ENCODE measurements at places on chromosomes 13 and 19.

DNA sequence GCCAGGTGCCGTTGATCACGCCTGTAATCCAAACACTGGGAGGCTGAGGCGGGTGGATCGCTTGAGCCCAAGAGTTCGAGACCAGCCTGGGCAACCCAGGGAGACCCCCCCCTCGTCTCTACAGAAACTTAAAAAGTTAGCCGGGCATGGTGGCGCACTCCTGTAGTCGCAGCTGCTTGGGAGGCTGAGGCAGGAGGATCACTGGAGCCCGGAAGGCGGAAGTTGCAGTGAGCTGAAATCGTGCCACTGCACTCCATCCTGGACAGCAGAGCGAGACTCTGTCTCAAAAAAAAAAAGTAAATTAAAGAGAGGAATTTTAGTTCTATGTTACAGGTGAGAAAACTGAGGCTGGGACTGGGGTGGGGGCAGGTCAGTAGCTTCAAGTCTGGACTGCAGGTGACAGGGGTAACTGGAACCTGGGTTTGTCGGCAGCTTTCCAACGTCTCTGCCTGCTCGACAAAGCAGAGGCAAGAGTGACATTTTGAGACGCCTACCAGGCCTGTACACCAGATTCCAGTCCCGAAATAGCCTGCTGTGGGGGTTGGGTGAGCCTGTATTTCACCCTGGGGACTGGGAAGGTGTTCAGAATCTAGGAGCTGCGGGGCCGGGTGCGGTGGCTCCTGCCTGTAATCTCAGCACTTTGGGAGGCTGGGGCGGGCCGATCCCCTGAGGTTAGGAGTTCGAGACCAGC lies 1.2 kb downstream of the SELENOW start:
- DNase-seq, result no peak

DNA sequence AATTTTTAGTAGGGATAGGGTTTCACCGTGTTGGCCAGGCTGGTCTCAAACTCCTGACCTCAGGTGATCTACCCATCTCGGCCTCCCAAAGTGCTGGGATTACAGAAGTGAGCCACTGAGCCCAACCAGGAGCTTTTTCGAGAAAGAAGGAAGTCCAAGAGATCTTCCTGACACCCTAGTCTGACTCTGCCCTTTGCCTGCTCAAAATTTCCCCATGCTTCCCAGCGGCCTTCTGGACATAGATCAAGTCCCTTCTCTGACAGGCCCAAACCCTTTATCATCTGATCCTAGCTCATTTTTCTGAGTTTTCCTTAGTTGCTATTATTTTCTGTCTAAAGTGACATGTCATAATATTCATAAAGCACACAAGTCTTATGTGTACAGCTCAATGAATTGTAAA lies 1.5 kb upstream of the BAX start:
- no peak for DNase-seq

- no peak for DNase-seq
These were observed 49.4 kb upstream of the ALOX5AP start for GRCh38 chr13:30685987-30686386.

GRCh38 chr19:31418692-31419430 lies 69.6 kb upstream of the TSHZ3 start:
- DNase-seq, result no peak

DNA sequence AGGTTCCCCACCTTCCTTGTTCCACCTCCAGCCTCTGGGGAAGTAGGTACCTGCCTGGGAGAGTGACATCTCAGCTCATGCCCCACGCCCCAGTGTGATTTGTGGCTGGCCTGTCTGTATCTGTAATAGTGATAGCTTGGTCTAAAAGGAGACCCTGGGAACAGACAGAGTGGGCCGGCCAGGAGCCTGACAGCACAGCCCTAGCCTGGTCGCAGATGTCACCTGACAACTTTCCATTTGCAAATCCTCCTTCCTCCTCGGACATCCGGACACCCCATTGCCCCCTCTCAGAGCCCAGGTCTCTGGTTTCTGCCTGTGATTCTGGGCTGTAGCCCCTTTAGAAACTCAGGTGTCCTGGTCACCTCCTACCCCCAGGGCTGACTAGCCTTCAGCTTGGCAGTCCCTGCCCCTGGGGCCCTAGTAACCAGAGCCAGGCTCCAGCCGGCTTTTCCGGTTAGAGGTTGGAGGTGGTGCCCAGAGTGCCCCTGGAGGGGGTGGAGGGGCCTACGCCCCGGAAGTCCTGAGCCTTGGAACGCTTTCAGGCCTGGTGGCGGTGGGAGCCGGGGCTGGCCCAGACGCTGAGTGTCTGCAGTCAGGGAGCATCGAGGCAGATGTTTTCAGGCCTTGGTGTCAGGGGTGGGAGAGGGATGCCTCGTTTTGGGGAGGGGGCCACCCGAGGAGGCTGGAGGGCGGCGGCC lies 6.5 kb downstream of the LRRC8E start:
- no peak for DNase-seq

DNA sequence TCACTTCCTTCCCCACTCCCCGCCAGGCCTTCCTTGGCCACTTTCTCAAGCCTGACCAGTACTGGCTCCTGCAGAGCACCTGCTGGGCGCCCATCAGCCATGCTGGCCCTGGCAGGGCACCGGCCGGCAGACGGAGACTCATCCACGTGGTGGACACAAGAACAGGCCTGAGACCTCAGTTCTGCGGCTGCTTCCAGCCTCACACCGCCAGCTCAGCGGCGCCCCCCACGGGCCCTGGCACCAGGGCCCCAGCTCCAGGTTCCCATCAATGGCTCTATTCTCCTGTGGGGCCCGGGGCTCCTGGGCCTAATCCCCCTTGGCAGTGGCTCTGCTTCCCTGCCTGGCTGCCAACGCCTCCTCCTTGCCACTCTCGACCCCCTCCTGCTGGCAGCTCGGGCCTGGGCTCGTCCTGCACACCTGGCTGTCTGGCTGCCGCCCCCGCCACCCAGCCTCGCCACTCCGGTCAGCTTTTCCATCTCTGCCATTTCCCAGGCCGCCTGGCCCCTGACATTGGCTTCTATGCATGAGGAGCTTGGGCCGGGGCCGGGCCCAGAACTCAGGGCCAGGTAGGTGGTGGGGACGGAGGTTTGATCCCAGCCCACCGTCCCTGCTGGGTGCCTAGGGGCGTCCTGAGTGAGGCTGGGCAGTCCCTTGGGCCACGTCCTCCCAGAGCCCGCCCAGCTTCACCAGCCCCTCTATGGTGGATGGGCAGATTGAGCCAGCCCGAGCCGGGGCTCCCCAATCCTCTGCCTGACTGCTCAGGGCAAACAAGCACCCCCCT lies 6.2 kb downstream of the NDUFA11 start:
- DNase-seq, result no peak

DNA sequence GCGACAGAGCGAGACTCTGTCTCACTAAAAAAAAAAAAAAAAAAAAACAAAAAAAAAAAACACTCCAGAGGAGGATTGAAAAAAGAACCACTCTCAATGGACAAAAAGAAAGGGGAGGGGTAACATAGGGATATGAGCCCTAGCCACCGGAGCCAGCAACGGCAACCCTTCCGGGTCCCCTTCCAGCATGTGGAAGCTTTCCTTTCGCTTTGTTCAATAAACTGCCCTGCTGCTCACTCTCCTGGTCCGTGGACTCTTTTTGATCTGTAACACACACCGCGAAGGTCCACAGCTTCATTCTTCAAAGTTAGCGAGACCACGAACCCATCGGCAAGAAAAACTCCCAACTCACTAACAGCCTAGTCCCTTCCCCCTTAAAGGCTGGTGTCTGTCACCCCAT lies 1.0 kb upstream of the REX1BD start:
- no peak for DNase-seq

DNA sequence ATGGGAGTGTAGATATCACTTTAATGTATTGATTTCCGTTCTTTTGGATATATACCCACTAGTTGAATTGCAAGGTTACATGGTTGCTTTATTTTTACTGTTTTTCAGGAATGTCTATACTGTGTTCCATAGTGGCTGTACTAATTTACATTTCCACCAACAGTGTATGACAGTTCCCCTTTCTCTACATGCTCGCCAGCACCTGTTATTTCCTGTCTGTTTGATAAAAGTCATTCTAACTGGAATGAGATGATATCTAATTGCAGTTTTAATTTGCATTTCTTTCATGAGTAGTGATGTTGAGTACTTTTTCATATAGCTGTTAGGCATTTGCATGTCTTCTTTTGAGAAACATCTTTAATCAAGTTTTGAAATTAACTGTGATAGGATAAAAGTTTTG lies 818.6 kb downstream of the SLITRK6 start:
- no peak for DNase-seq

DNA sequence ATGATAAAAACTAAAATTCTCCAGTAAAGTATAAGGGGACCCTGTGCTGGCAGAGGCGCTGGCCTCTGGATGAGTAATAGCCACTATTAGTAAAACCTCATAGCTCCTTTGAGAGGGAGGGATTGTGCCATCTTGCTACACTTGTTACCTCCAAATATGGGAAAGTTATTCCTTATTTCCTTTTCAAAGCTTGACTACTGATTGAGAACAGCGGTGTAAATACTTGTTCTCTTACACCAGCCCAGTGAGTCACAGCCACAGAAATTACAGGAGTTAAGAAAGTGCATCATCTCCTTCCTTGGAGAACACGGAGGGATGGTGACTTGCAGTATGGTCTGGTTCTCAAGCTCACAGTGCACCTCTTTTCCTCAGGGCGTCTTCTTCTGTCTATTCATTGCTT lies 379.0 kb downstream of the EFNB2 start:
- no peak for DNase-seq

- DNase-seq, result no peak
These were observed 1289.2 kb upstream of the PCDH20 start for GRCh38 chr13:62704875-62705274.

DNA sequence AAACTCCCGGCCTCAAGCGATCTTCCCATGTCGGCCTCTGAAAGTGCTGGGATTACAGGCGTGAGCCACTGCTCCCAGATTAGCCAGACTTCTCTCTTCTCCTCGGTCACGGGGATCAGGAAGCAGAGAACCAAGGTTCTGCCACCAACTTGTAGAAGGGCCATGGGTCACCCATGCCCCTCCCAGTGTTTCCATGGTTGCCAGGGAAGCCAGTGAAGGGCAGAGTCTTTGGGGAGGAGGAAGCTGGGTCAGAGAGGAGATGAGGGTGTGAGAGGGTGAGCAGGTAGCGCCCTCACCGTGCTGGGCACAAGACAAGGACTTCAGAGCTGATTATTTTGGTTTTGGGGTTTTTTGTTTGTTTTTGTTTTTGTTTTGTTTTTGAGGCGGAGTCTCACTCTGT lies 77.1 kb downstream of the GNG7 start:
- DNase-seq, result peak; percentile 73

DNA sequence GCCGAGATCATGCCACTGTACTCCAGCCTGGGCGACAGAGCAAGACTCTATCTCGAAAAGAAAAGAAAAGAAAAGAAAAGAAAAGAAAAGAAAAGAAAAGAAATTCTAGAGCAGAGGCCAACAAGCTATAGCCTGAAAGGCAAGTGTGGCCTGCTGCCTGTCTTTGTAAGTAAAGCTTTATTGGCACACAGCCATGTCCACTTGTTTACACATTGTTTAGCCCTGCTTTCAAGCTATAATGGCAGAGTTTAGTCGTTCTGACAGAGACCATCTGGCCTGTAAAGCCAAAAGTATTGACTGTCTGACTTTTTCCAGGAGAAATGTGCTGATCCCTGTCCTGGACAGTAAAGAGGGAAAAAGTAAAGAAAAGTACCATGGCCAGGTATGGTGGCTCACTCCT lies 18.3 kb downstream of the NWD1 start:
- DNase-seq, result no peak

DNA sequence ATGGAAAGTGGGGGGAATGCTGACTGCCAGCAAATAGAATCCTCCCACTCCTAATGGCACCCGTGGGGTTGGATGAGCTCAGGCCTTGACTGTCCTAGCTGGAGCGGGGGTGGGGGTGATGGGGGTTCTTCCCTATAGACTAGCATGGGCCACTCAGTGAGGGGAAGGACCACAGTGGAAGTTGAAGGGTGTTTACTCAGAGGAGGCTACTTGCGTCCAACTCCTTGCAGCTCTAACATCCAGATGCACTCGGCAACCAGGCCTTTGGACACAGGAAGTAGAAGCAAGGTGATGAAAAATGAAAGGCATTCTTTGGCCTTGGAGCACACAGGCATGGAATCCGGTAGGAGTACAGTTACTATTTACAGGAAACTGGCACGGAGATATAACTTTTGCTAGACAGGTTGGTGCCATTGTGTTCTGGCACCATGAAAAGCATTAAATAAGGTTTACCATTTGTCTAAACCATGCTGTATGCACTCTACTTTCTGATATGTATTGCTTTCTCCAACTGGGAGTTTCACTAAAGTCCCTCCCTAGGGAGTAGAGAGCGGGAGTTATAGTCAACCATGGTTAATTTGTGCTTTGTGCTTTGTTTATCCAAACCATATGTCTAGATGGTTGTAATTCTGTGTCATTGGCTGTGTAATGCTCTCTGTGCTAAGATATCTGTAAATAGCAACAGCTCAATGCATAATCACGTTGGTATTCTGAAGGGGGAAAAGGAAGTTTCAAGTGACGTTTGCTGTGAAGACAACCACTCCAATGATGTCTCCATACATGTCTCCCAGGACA lies 125.3 kb downstream of the TSHZ3 start:
- DNase-seq, result no peak

DNA sequence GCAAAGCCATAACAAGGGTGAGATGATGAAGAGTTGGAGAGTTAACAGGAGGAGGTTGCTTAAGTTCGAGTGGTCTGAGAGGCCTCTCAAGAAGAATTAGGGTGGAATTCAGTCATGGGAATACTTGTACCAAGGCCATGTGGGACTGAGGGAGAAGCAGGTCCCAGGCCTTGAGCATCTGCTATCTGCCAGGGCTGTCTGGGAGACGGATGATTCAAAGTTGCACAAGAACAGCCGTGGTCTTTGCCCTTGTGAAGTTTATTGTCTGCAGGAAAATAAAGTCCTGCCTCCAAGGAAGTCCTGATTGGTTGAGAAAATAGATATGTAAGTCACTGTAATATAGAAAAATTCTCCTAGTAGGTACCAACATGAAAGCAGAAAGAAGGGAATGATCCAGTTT lies 178.8 kb upstream of the RFC3 start:
- DNase-seq, result no peak

- peak; percentile 13 for DNase-seq
These were observed 145.0 kb downstream of the ABCC4 start for GRCh38 chr13:95156208-95156607.

GRCh38 chr13:46387064-46387851 lies at the start of gene RUBCNL:
TSS of gene RUBCNL (minus strand) at chr13:46387252. CDS start at chr13:46372475, 14,777 bp downstream.
- peak; percentile 52 for DNase-seq

- DNase-seq, result peak; percentile 30
These were observed 21.5 kb upstream of the SDHAF1 start for GRCh38 chr19:35973487-35973886.

Data from inflammatory macrophage treated with lipopolysaccharide for 4 hours (primary cell).